ENCODE measurements at places on chromosomes 1 and 21. TPM values are rescaled to one million over a fixed set of nuclear protein-coding genes. Genes with fewer than 3 reads are reported as not detected.

Gene CRABP2
- polyA plus RNA-seq = 282 TPM

DNA sequence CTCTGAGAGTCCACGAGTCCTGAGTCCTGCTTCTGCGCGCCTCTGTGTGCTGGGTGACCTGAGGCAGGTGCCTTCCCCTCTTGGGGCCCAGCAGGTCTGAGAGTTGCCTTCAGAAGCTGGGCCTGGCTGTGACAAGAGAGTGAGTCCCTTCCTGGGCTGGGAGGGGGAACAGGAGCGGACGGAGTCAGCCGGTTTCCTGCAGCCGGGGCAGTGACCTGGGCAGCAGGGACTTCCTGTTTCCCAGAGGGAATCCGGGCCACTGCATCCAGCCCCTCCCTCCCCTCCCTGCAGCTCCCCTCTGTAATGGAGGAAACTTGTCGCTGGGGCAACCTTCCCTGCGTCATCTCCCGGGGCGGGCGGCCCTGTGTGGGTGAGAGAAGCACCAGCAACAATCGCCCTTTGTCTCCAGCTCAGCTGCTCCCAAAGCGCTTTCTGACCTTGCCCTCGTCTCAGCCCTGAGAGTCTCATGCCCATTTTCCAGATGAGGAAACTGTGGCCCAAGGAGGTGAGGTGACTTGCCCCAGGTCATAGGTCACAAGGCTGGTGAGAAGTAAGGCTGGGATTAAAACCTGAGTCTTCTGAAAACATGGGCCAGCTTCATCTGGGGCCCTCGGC, 61.1 kb downstream of the SDC3 start:
- peak; percentile 40 for DNase-seq

GRCh38 chr1:145884675-145885074, 991 bp downstream of the ANKRD35 start:
- DNase-seq = no peak

- no peak for DNase-seq
These were observed 21.9 kb downstream of the MAP7D1 start for GRCh38 chr1:36177589-36178431.
